Esophagus mucosa (tissue), 1 donor: ENCODE measurements at places on chromosomes 6 and 20. TPM values are rescaled to one million over a fixed set of nuclear protein-coding genes. Genes with fewer than 3 reads are reported as not detected.

Gene TFAP2D
- total RNA-seq, result not detected

Gene GRIK2
- total RNA-seq, result 0.44 TPM

DNA sequence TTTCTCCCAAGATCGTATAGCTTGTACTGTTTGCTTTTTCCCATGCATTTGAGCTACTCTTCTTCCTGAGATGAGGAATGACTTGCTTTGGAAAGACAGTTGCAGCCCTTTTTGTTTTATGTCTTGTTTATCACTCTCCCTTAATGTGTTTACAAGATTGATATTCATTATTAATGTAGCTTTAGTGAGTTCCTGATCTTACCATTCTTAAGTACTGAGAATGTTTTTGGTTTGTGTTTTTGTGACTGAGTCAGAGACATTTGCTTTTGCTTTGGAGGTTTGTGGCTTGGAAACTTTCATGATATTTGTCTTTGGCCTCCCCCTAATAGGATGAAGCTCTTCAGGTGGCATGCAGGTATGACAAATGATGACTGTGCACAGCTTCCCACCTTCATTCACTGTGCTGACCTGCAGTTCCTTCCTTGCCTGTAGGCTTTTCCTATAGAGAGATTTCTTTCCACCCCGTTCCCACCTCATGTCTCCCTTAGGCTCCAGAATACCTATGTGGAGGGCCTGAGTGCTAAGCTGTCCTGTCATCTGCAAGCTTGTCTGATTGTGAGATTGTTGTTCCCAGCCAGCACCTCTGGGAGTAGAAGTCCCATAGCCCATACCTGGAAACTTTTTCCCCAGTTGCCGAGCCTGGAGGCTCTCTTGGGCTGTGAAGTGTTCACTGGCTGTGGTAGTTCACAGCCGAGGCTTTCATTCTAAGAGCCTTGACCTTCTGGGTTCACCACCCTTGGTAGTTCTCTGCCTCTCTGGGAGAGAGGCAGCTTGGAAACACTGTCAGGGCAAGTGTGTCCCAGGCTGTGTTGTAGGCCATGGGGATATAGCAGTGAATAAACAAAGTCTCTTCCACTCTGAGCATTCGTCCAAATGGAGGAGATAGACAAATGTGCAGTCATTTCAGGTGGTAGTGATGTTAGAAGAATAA is 27.1 kb downstream of the CDS2 start:
- peak; percentile 55 for ATAC-seq

- no peak for ATAC-seq
These were observed 48.8 kb upstream of the NKX2-2 start for GRCh38 chr20:21562656-21563055.

- ATAC-seq, result no peak
These were observed 5.6 kb downstream of the FILIP1 start for GRCh38 chr6:75488033-75488432.

- no peak for ATAC-seq
These were observed 8.2 kb upstream of the STMND1 start for GRCh38 chr6:17093686-17094085.

GRCh38 chr6:52728394-52728793 is 34.9 kb downstream of the GSTA2 start:
- no peak for ATAC-seq

GRCh38 chr6:39189915-39190544 is 39.2 kb downstream of the KCNK5 start:
- ATAC-seq, result peak; percentile 30

- no peak for ATAC-seq
These were observed 156.8 kb upstream of the RALGAPA2 start for GRCh38 chr20:20869161-20869775.

- peak; percentile 81 for ATAC-seq
These were observed 61.1 kb upstream of the TBX18 start for GRCh38 chr6:84825461-84825860.

GRCh38 chr20:63394069-63394919 is 33.1 kb upstream of the CHRNA4 start:
- no peak for ATAC-seq

DNA sequence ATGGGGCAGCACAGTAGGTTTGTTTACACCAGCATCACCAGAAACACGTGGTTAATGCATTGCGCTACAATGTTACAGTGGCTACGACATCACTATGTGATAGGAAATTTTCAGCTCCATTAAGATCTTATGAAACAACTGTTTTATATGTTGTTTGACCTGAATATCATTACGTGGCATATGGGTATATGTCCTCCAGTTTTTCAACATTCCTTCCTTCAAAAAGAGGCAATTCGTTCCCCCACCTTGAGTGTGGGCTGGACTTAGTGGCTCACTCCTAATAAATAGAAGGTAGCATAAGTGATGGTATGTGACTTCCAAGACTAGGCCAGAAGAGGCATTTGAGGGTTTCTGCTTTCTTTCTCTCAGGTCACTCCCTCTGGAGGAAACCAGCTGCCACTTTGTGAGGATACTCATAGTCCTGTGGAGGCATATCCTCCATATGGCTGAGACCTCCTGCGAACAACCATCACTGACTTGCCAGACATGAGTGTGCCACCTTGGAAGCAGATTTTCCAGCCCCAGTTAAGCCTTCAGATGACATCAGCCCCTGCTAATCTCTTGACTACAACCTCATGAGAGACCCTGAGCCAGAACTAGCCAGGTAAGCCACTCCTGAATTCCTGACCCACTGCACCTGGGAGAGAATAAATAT is 2.3 kb upstream of the TRAM2 start:
- no peak for ATAC-seq

GRCh38 chr20:6524305-6524704 is 243.2 kb upstream of the BMP2 start:
- ATAC-seq, result no peak

GRCh38 chr20:18156045-18156444 is 18.4 kb downstream of the KAT14 start:
- ATAC-seq, result no peak

Gene PNPLA1
- 0.20 TPM for total RNA-seq

Gene TRIM40
- total RNA-seq, result not detected

GRCh38 chr6:129730477-129731165 is 20.6 kb upstream of the ARHGAP18 start:
- peak; percentile 22 for ATAC-seq

- ATAC-seq, result no peak
These were observed 24.7 kb upstream of the ASXL1 start for GRCh38 chr20:32333181-32333987.

DNA sequence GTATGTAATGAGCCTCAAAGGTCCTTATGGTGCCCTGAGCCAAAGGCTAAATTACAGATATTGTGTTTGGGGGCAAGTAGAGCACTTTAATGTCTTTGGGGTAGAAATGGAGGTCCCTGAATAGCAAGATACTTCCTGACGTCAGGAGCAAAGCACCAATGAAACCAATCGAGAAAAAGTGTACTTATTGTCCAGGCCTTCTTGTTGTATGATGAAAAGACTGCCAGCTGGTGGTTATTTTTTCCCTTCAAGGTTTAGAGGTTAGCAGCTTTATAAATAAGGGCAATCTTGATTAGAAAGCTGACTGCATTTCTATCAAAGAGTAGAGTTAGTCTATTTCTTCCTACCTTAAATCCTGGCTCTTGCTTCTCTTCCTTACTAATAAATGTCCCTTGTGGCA is 76.1 kb upstream of the HSF2 start:
- no peak for ATAC-seq

DNA sequence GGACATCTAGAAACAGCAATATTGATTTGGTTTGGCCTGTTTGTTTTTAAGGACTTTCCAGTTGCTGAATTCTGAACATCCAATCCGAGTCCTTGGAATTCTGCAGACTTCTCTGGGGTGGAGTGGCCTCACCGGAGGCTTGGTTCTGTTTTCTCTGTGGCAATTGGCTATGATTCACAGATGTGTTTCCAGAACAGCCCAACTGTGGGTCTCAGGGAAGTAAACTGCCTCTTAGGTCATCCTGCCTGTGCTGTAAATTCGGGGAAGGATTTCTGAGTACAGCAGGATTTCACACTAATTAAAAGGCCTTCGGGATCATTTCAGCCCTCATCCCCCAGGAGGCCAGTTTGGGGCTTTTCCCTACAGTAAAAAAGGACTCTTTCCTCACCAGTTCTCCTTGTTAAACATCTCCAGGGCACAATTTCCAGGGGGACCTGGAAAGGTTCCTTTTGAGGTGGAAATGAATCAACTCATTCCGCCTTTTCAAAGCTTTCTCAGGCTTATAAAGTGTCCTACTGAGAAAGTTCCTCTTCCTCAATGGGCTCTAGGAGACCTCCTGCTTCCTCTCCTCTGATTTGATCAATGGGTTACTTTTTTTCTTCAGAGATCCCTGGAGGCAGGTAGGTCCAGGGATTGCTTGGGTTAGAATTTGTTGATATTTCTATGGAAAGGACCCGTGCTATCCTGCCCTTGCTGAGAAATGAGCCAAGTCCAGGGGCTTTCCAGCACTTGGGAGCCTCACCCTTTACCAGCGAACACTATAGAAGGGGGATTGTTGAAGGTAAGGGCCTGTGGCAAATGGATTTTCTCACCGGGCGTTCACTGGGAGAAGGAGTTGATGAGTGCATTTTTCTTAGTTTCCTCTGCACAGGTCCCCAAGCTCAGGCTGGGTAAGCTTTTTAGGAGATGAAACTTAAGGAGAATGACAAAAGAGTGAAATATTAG is 114.6 kb downstream of the CLIC5 start:
- no peak for ATAC-seq

Gene ASCC3
- total RNA-seq, result 32.2 TPM

- ATAC-seq, result no peak
These were observed 306.5 kb downstream of the HDGFL1 start for GRCh38 chr6:22875845-22876244.

Gene WFDC2
- 37.9 TPM for total RNA-seq

DNA sequence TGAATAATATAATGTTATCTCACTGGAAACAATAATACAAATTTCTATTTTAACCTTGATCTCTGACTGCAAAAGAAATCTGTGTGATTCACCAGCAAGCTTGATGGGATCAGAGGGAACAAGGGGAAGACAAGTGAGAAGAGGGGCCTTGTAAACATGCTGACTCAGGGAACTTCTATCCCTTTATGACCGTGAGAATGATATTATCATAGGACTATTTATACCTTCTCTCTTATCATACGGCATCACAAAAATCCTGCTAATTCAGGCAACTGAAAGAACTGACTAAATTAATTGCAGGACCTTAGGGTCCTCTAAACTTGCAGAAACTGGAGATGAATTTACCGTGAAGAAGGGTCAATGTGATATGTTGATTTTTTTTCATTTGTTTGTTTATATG is 173.3 kb downstream of the PTPRK start:
- no peak for ATAC-seq

DNA sequence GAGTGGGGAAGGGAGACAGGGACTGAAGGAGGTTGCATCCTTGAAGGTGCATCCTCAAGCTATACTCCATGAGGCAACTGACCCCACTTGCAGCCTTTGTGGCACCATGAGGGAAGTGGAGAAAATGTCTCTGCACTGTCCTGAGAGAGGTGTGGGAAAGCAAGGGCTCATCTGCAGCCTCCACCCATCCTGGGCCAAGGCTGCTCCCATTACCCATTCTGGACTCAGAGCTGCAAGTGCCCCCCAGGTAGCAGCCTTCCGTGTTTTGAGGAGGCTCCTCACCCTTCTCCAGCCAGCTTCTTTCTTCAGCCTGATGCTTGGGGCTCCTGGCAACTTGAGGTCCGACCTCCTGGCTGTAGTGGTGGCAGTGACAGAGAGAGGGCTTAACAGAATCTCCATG is 294.6 kb downstream of the CDH26 start:
- no peak for ATAC-seq

Gene RTF2
- total RNA-seq, result 51.0 TPM

Gene MAS1
- not detected for total RNA-seq

DNA sequence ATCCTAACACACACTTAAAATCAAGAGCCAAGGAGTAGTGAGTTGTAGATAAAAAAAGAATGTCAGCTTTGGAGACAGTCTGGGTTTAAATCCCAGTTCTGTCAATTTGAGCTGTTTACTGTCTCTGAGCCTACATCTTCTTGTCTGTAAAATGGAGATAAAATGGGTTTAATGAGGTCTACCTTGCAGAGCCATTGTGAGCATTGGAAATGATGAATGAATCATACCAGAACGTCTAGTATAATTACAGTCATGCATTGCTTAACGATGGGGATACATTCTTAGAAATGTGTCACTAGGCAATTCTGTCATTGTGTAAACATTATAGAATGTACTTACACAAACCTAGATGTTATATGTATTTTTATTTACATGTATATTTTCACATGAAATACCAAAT is 17.6 kb upstream of the SGK2 start:
- peak; percentile 63 for ATAC-seq

DNA sequence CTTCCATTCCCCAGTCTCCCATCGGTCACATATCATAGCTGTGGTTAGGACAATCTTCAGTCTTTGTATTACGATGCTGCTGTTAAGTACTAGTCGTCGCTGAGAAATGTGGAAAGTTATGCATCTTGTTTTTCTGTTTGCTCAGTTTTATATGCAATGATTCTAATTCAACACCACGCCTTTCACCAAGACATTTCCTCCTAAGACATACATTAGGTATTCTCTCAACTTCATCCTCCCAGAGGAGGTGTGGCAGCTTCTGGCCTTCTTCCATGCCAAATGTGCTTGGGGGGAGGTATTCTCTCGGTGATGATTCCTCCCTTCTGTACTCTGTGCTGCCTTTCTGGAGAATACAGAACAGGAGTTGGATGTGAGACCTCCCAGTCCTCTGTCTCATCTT is 66.1 kb downstream of the B4GALT5 start:
- no peak for ATAC-seq

DNA sequence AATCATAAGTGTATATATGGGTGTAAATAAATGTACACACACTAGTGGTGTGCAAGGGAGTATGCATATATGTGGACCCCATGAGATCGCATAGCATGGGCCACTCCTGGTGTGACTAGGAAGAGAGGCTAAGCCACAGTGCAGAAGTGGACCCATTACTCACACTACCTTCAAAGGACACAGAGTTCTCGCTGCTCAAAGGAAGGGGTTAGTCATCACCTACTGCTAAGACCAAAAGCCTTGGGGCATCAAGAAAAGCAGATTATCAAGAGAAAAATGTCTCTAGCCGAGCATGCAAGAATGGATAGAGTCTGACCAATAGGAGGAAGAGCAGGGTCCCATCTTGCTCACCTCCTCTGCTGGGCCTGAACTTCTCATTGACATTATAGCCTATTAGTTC is 195.5 kb downstream of the MAFB start:
- ATAC-seq, result peak; percentile 87

GRCh38 chr6:124795643-124796463 is 166.4 kb upstream of the RNF217 start:
- peak; percentile 57 for ATAC-seq

Gene PGBD1
- total RNA-seq, result 0.76 TPM

DNA sequence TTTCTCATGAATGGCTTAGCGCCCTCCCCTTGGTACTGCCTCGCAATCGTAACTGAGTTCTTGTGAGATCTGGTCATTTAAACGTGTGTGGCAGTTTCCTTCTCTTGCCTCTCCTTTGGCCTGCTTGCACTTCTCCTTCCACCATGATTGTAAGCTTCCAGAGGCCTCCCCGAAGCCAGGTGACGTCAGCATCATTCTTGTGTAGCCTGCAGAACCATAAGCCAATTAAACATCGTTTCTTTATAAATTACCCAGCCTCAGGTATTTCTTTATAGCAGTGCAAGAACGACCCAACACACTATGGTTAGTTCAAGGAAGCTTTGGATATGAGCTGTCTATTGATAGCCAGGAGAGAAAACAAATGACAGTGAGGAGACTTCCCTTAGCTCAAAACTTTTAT is 29.5 kb upstream of the ADTRP start:
- no peak for ATAC-seq

Gene FBXO5
- total RNA-seq, result 6.5 TPM

GRCh38 chr6:1227935-1228753 is 83.8 kb upstream of the FOXQ1 start:
- peak; percentile 61 for ATAC-seq

GRCh38 chr20:38601216-38602184 is at the start of gene ARHGAP40:
Gene ARHGAP40, plus strand, starts transcription at chr20:38601809.
- peak; percentile 91 for ATAC-seq
